ENCODE measurements at places on chromosomes 12 and 14.

GRCh38 chr12:3593906-3594483 is 103.0 kb downstream of the PRMT8 start:
- DNase-seq = no peak

DNA sequence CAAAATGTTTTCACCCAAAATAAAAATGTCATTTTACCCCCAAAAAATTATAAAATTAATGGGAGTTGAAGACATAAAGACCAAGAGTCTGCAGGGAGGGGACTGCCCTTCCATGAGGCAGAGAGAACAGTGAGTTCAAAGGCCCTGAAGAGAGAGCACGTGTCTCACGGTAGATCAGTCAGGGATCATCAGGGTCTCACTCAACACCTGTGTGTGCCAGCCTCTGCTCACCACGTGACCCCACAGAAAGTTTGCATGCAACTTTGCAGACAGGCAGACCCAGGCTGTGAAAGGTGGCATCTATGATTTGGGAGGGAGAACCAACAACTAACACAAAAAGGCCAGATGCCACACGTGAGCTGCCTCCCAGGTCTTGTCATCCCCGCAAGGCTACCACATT is 33.1 kb downstream of the CLMN start:
- no peak for DNase-seq

DNA sequence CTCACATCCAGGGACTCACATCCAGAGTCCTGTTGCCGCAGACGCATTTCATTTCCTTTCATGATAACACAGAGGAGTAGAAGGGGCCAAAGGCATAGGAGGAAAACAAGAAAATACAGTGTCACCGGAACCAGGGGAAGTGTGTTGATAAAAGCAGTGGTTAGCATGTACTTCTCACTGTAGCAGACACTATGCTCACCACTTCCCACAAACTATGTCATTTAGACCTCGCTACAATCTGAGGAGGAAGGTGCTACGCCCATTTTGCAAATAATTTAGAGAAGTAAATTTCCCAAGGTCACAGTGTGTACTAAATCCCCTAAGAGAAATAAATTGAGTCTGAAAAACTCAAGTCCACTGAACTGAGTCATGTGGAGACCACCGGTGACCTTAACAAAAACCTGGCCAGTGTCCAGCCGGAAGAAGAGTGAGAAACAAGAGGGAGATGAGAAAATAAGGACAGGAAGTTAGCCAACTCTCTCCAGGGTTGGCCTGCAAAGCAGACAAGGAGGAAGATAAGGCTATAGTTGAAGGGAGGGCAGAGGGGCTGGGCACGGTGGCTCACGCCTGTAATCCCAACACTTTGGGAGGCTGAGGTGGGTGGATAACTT is 25.8 kb upstream of the TMCC3 start:
- no peak for DNase-seq

DNA sequence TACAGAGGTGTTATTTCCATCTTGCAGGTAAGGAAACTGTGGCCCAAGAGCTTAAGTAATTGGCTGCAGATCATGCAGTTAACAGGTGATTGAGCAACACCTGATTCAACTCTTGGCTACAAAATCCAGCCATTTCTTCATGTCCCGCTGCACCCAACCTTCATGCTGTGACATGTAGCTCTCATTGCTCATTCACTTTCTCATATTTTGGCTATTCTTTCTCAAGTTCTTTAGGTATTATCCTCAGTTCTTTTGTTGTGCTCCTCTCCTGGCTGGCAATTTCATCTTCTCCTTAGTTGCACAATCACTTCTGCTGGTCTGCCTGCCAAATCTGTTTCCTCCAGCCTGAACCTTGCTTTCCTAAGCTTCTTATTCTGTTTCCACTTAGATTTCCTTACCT is 300.8 kb downstream of the SSPN start:
- no peak for DNase-seq

GRCh38 chr12:25045869-25046268 is 97.0 kb upstream of the BCAT1 start:
- no peak for DNase-seq

DNA sequence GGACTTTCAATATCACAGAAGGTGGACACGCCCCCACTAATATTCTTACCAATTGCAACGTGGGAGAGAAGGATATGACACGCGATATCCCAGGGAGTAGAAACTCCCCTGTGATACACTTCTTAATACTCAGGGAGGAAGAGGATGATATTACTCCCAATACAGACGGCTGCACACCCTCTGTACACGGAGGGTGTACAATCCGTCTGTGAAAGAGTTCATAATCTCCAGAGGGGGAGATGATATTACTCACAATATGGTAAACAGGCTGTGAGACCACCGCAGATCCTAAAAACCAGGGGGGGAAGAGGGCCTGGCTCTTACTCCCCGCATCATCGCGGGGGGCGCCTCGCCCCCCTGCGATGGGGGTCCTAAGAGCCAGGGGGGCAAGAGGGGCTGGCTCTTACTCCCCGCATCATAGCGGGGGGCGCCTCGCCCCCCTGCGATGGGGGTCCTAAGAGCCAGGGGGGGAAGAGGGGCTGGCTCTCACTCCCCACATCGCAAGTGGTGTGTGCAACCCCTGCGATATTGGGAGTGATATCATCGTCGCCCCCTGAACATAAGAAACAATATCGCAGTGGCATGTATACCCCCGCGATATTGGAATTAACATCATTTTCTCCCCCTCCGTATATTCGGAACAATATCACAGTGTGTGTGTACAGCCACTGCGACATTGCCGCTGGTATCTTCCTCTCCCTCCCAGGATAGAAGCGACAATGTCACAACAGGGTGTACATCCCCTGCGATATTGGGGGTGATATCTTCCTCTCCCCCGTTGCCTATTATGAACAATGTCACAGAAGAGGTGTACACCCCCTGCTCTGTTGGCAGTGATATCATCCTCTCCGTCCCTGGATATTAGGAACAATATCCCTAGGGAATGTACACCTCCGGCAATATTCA is 8.9 kb upstream of the CLEC6A start:
- DNase-seq = no peak

GRCh38 chr12:54786081-54786480 is 68.2 kb upstream of the MUCL1 start:
- DNase-seq = no peak

DNA sequence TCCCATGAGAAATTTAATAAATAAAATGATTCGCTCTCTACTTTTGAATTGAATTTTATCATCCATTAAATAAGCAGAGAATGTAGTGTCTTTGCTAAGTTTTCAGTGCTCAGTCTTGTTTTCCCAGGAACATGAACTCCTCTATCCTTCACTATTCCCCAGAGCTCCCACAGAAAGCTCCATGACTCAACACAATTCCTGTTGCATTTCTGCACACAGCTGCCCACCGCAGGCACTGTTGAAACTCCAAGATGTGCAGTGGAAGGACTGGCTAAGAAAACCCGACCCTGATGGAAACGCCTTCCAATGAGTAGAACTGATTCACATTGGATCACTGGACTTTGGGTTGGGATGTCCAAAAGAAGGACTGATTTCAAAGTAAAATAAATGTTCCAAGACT is 202.4 kb upstream of the AMIGO2 start:
- no peak for DNase-seq

GRCh38 chr14:90096566-90096965 is 34.8 kb downstream of the KCNK13 start:
- DNase-seq = no peak

DNA sequence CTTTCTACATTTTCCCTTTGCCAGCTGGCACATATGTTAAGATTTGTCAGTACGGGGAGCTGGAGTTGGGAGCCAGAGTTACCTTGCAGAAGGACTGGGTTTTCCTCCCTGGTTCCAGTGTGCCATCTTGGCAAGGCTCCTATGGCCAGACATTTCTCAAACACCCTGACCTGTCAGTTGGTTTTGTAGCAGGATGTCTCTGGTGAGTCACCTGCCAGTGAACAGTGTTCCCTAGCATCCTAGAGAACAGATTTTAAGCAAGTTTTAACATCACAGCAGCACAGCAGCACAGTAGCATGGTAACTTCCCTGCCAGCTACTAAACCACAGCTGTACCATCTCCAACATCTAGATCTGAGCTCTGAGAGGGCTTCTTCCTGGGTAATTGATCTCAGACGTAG is 26.2 kb upstream of the KTN1 start:
- no peak for DNase-seq

GRCh38 chr14:88030079-88030478 is 25.1 kb downstream of the GPR65 start:
- DNase-seq = no peak

DNA sequence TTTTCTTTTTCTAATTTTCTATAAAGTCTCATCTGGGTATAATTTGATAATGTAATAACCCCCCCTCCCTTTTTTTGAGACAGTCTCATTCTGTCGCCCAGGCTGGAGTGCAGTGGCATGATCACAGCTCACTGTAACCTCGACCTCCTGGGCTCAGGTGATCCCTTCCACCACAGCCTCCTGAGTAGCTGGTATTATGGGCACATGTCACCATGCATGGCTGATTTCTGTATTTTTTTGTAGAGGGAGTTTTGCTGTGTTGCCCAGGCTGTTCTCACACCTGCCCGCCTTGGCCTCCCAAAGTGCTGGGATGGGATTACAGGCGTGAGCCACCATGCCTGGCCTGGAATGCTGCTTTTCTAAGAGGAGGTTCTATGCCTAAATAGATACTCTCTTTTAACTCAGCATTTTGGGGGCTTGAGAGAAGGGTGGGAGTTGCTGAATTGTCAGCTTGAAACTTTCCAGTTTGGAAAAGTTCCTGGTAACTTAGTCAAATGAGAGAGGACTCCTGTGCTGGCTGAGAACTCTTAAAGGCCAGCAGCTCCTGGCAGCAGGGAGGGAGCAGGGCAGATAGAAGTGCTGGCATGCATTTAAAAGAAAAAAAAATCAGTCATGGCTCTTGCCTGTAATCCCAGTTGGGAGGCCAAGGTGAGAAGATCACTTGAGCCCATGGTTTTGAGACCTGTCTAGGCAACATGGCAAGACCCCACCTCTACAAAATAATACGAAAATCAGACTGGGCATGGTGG is 13.0 kb downstream of the NUDT4 start:
- no peak for DNase-seq

- DNase-seq = no peak
These were observed 7.2 kb downstream of the CARMIL3 start for GRCh38 chr14:24058951-24059475.

- DNase-seq = no peak
These were observed 19.9 kb upstream of the NEDD1 start for GRCh38 chr12:96886998-96887677.

GRCh38 chr14:49977126-49977841 is 84.4 kb downstream of the ARF6 start:
- DNase-seq = no peak

- no peak for DNase-seq
These were observed 1554.5 kb upstream of the FLRT2 start for GRCh38 chr14:83975435-83975834.

- DNase-seq = no peak
These were observed 1422.1 kb upstream of the FLRT2 start for GRCh38 chr14:84107835-84108343.

- DNase-seq = no peak
These were observed 58.8 kb downstream of the STON2 start for GRCh38 chr14:81341370-81341769.

DNA sequence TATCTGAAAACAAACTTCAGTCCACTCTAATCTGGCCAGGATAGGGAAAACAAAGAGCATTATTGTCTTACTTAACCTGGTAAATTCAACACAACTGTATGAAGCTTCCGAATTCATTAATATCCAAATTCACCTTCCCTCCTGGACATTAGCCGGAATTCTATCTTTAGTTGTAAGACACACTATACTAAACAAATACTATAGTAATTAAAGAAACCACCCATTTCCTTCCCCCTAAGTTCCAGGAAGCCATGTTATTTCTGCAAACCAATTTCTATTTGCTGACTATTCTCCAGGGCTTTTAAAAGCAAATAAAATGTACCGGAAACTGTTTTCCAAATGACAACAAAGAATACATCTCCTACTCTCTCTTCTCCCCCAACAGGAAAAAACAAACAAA is 122.7 kb upstream of the MDM1 start:
- no peak for DNase-seq

GRCh38 chr14:67766035-67766680 is 50.2 kb downstream of the ZFYVE26 start:
- DNase-seq = no peak

DNA sequence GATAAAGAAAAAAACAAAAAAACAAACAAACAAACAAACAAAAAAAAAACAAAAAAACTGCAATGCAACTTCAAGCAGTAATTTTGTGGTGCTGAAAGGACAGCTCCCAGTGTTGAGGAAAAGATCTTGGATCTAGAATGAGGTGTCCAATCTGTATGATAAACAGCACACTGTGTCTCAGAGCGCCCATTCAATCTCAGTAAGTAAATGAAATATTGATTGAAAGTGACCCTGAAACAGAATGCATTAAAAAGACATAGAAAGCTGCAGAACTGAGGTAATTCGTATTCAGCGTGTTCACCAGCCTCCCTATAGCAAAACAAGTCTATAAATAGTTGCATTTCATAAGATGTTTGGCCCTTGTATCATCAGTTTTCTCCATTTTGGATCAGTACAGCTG is 153.0 kb downstream of the NOVA1 start:
- DNase-seq = no peak

- DNase-seq = no peak
These were observed 89.0 kb downstream of the C14orf39 start for GRCh38 chr14:60396718-60397343.

DNA sequence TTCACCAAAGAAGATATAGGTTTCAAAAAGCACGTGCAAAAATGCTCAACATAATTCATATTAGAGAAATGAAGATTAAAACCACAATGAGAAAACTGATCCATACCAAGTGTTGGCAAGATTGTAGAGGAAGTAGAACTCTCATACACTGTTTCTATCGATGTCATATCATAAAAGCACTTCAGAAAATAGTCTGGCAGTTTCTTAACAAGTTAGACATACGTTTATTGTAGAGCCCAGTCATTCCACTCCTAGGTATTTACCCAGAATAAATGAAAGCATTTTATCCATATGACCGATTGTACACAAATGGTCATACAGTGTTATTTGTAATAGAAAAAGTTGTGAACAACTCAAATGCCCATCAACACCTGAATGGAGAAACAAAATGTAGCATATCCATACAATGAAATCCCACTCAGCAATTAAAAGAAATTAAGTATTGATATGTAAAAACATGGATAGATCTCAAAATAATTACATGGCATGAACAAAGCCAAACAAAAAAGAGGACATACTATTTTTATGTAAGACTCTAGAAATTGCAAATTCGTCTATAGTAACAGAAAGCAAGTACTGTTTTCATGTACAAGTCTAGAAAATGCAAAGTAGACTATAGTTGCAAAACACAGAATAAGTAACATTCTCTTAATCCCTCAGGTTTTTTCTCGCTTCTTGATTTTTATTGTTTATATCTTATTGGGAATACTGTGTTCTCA is 41.0 kb downstream of the USP15 start:
- no peak for DNase-seq

All from NCI-H1694 (cell line).